ENCODE measurements at places on chromosomes 16 and 17. TPM values are rescaled to one million over a fixed set of nuclear protein-coding genes. Genes with fewer than 3 reads are reported as not detected.

DNA sequence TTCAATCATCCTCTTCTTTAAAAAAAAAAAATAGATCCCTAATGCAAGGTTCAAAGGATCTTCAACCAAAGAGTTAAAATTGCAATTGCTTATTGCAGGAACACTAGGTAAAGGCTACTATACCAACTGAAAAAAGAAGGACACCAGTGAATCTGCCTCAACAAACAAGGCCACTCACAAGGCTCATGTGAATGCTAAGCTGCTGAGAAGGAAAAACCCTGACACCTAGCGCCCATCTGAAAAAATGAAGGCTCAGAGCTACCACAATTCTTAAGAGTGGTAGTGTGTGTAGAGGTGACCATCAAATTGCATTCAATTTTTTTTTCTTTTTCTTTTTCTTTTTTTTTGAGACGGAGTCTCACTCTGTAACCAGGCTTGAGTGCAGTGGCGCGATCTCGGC, 201.6 kb upstream of the C17orf78 start:
- H3K36me3 ChIP-seq = peaks cover 7% of the 10 kb centered on the region
- H3K27me3 ChIP-seq = no peaks in the 10 kb centered on the region
- no peak overlapping the region for H3K27ac ChIP-seq
- no peak for DNase-seq

ABCC12 gene
- not detected for polyA plus RNA-seq

C16orf89 gene
- polyA plus RNA-seq = 1.6 TPM

DNA sequence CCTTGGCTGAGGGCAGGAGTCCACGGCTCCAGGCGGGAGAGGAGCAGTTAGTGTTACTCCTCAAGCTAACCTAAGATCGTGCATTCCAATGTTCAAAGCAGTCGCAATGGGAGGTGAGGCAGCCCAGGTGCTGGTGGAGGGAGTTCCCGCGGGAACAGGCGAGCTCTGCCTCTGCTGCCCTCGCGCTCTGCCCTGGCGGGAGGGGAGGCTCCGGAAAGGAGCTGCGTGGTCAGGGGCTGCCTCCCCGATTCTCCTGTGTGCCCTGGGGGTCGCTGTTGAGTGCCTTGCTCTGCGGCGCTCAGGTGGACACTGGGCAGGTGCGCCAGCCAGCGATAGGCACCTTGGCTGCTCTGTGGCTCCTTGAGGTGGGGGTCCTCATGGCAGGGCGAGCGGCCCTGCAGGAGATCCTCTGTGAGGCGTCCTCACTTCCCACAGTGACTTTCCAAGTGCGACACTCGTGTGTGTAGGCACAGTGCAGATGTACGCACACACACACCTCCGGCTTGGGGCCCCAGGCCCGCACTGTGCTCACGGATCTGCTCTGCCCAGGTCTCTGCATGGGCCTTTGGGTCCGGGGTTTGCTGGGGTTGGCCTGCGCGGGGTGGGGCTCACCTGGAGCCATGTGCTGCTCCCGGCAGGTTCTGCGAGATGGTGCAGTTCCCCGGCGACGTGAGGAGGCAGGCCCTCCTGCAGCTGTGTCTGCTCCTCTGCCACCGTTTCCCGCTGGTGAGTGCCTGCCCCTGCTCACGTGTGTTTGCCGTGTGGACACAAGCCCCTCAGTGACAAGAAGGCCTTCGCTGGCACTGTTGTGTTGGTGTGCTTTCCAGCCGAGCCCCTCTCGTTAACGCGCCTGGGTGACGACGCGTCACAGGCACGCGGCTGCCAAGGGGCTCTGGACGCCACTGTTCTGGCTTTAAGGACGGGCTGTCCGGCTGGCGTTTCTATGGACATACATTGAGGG, 97.9 kb upstream of the ZNF750 start:
- no peak overlapping the region for H3K27ac ChIP-seq
- no peaks in the 10 kb centered on the region for H3K27me3 ChIP-seq
- no peaks in the 10 kb centered on the region for H3K4me1 ChIP-seq
- H3K4me3 ChIP-seq = no peak overlapping the region
- peaks cover 21% of the 10 kb centered on the region for H3K36me3 ChIP-seq

ZNF200 gene
- polyA plus RNA-seq = 2.9 TPM

CMTM4 gene
- 14.9 TPM for polyA plus RNA-seq

XYLT1 gene
- polyA plus RNA-seq = 1.6 TPM

- no peak overlapping the region for H3K27ac ChIP-seq
- no peaks in the 10 kb centered on the region for H3K27me3 ChIP-seq
- H3K4me3 ChIP-seq = no peak overlapping the region
- DNase-seq = no peak
- H3K4me1 ChIP-seq = no peaks in the 10 kb centered on the region
Observed at GRCh38 chr17:69874175-69874670, 200.8 kb upstream of the KCNJ16 start.

DRC3 gene
- 19.3 TPM for polyA plus RNA-seq

KRTAP17-1 gene
- not detected for polyA plus RNA-seq

DNA sequence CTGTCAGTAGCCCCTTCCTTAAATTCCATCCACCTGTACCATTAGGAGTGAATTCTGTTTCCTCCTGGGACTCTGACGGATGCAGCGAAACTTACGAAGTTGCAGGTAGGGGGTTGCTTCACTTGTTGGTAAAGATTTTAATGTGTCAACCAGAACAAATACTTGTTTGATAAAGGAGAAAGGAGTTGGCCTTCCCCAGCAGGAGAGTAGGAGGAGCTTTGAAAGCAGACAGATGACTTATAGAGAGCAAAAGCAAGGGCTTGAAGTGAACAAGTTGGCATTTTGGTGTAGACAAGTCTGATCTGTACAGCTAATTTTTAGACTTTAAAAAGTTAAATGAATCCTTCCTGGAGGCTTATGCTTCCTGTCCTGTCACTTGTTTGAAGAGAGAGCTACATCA, 38.1 kb upstream of the PMFBP1 start:
- no peaks in the 10 kb centered on the region for H3K4me1 ChIP-seq
- H3K4me3 ChIP-seq = no peak overlapping the region
- DNase-seq = no peak
- peak overlapping the region; percentile 19 for H3K27ac ChIP-seq
- no peaks in the 10 kb centered on the region for H3K27me3 ChIP-seq
- H3K36me3 ChIP-seq = no peaks in the 10 kb centered on the region

- peak overlapping the region; percentile 94 for H3K27ac ChIP-seq
- H3K36me3 ChIP-seq = no peaks in the 10 kb centered on the region
- peak; percentile 97 for DNase-seq
Observed at GRCh38 chr17:50947782-50948543, 81.8 kb upstream of the TOB1 start.

KRTAP4-16 gene
- not detected for polyA plus RNA-seq

NKD1 gene
- polyA plus RNA-seq = 1.1 TPM

TCAP gene
- 3.0 TPM for polyA plus RNA-seq

DNA sequence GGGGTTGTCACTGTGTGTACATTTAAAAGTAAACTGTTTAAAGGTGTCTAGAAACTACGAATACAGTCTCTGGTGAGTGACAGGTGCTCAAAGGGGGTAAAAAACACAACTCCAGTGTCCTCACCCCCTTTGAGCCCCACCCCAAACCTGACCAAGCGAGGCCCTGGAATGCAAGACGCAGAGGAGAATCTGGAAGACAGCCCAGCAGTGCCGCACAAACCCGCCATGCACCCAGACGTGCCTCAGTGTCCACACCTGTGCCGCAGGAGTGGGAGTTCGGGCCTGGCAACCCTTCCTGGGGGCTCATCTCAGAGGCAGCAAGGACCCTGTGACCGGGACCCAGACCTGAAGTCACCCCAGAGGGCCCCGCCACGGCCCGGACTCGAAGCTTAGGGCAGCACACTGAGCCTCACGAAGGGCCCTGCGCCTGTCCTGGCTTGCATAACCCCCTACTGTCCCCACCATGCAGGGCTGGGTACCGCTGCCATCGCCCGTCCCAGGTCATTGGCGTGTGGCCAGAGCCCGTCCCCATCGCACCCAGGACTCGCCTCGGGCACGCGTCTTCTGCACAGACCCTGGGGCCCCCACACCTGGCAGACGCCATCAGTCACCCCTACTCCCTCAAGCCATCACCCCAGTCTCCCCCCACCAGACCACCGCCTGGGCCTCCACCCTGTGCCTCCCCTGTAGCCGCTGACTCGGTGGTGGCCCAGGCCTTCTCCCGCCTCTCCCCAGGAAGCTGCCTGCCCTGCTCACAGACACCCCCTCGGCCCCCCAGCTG, 33.0 kb upstream of the ZC3H18 start:
- H3K36me3 ChIP-seq = no peaks in the 10 kb centered on the region
- no peaks in the 10 kb centered on the region for H3K27me3 ChIP-seq

DNA sequence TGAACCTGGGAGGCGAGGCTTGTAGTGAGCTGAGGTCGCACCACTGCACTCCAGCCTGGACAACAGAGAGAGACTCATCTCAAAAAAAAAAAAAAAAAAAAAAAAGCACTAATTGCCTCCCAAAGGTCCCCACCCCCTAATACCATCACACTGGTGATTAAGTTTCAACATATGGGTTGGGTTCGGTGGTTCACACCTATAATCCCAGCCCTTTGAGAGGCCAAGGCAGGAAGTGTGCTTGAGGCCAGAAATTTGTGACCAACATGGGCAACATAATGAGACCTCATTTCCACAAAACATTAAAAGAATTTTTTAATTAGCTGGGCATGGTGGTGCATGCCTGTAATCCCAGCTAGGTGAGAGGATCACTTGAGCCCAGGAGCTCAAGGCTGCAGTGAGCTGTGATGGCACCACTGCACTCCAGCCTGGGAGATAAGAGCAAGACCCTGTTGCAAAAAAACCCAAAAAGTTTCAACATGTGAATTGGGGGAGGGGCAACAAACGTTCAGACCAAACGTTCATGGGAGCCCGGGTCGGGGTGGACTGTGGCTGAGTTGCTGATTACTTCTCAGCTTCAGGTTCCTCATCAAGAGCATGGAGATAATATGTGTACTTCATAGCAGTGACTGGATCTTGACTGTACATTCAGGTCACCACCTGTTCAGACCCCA, 62.1 kb upstream of the NOL11 start:
- H3K27me3 ChIP-seq = no peaks in the 10 kb centered on the region
- DNase-seq = no peak
- H3K36me3 ChIP-seq = peaks cover 3% of the 10 kb centered on the region
- no peak overlapping the region for H3K27ac ChIP-seq
- no peak overlapping the region for H3K4me3 ChIP-seq

DNA sequence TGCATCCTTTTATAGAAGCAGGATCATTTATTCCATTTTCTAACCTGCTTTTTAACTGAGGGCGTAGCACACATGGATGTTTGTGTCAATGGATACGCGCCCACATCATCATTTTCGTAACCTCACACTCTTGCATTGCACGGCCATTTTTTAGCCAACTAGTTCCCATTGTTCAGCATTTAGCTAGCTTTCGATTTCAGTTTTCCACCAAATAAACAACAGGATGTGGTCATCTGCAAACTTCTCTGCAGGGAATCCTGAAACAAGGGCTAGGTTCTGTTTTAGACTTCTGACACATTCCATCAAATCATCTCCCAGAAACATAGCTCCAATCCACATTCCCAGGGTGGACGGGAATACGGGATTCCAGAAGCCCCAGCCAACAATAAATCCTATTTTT, 6.4 kb downstream of the CYB561 start:
- H3K27me3 ChIP-seq = no peaks in the 10 kb centered on the region
- no peak overlapping the region for H3K27ac ChIP-seq
- H3K4me3 ChIP-seq = no peak overlapping the region
- DNase-seq = no peak

DNA sequence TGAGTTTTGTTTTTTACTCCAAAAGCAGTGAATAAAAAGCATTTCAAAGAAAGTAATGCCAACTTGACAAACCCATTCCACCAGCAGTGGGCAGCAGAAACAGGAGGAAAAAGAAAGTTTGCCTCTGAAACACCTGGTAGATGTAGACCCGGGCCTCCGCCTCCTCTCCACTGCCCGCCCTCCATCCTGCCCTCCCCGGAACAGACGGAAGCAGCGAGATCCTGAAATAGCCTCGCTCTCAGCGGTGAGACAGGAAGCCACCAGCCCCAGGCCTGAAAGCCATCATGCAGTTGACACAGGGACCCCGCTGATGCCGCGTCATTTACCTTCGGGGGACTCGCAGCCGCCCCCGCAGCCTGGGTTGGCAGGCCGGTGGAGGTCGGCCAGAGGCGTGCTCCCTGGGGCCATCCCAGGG, 67.8 kb downstream of the C16orf78 start:
- no peak overlapping the region for H3K27ac ChIP-seq
- H3K4me3 ChIP-seq = no peak overlapping the region
- no peak for DNase-seq

TLCD3B gene
- 0.95 TPM for polyA plus RNA-seq

DNA sequence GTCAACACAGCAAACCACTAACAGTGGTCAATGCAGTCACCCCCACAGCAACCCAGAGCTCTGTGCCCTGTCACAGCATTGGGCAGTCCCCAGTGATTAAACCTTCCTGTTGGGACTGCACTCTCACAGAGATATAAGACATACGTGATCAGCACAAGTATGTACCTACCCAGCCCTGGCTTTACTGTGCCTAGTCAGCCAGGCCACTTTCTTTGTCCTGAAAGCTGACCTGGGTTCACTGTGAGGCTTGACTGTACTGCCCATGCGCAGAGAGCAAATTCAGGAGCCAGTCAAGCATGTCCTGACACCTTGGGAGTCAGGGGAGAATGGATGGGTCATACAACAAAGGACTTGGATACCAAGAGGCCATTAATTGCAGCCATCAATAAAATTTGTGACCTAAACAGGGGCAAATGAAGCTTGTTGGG, 10.9 kb upstream of the TMEM170A start:
- no peaks in the 10 kb centered on the region for H3K27me3 ChIP-seq
- H3K4me1 ChIP-seq = no peaks in the 10 kb centered on the region
- H3K36me3 ChIP-seq = no peaks in the 10 kb centered on the region
- no peak for DNase-seq
- H3K27ac ChIP-seq = no peak overlapping the region
- H3K4me3 ChIP-seq = no peak overlapping the region

GRCh38 chr17:45333702-45334092, 16.9 kb upstream of the MAP3K14 start:
- DNase-seq = no peak
- no peaks in the 10 kb centered on the region for H3K36me3 ChIP-seq
- H3K27ac ChIP-seq = no peak overlapping the region
- no peak overlapping the region for H3K4me3 ChIP-seq
- no peaks in the 10 kb centered on the region for H3K4me1 ChIP-seq

GRCh38 chr17:58319173-58320162, 9.1 kb downstream of the TSPOAP1 start:
- H3K4me1 ChIP-seq = no peaks in the 10 kb centered on the region
- DNase-seq = peak; percentile 43
- H3K27me3 ChIP-seq = no peaks in the 10 kb centered on the region
- H3K36me3 ChIP-seq = no peaks in the 10 kb centered on the region
- no peak overlapping the region for H3K4me3 ChIP-seq

DNA sequence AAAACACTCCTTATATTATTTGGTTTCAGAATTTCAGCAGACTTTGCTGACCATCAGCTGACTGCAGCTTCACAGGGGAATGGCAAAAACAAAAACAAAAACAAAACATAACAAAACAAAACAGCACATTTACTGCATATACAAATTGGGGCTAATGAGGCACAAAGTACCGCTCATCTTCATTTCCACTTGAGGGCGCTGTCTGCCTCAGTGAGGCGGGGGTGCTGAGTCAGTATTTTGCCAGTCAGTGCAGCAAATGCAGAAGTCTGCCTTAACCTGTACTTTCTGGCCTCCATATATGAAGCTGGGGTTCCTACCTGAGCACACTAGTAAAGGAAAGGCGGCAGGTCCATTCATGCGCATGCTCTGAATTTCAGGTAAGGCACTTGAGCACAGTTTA, 13.5 kb upstream of the DYNLRB2 start:
- no peak overlapping the region for H3K4me3 ChIP-seq
- H3K36me3 ChIP-seq = no peaks in the 10 kb centered on the region
- DNase-seq = no peak
- H3K4me1 ChIP-seq = peaks cover 8% of the 10 kb centered on the region

HSD11B2 gene
- 7.7 TPM for polyA plus RNA-seq

GRCh38 chr17:67283731-67284516, 38.9 kb upstream of the HELZ start:
- no peak for DNase-seq
- no peak overlapping the region for H3K27ac ChIP-seq
- H3K36me3 ChIP-seq = no peaks in the 10 kb centered on the region
- H3K4me1 ChIP-seq = no peaks in the 10 kb centered on the region

NIP7 gene
- 8.0 TPM for polyA plus RNA-seq

PMFBP1 gene
- polyA plus RNA-seq = 3.7 TPM

IRX5 gene
- polyA plus RNA-seq = 0.26 TPM
